ENCODE measurements at places on chromosomes 7 and 10. TPM values are rescaled to one million over a fixed set of nuclear protein-coding genes. Genes with fewer than 3 reads are reported as not detected.

The POU6F2 gene
- 0.33 TPM for total RNA-seq

The NRBF2 gene
- total RNA-seq, result 25.8 TPM

The PDK4 gene
- total RNA-seq, result 167 TPM

The ABCB1 gene
- total RNA-seq, result 5.5 TPM

The TSPAN13 gene
- total RNA-seq, result 28.1 TPM

The PRTFDC1 gene
- 2.9 TPM for total RNA-seq

The ZNF853 gene
- total RNA-seq, result 26.2 TPM

The HTR5A gene
- not detected for total RNA-seq

- H3K27ac ChIP-seq, result no peak overlapping the region
- H3K4me1 ChIP-seq, result no peaks in the 10 kb centered on the region
- H3K27me3 ChIP-seq, result no peaks in the 10 kb centered on the region
Observed at GRCh38 chr10:3532644-3533043, 252.4 kb downstream of the KLF6 start.

DNA sequence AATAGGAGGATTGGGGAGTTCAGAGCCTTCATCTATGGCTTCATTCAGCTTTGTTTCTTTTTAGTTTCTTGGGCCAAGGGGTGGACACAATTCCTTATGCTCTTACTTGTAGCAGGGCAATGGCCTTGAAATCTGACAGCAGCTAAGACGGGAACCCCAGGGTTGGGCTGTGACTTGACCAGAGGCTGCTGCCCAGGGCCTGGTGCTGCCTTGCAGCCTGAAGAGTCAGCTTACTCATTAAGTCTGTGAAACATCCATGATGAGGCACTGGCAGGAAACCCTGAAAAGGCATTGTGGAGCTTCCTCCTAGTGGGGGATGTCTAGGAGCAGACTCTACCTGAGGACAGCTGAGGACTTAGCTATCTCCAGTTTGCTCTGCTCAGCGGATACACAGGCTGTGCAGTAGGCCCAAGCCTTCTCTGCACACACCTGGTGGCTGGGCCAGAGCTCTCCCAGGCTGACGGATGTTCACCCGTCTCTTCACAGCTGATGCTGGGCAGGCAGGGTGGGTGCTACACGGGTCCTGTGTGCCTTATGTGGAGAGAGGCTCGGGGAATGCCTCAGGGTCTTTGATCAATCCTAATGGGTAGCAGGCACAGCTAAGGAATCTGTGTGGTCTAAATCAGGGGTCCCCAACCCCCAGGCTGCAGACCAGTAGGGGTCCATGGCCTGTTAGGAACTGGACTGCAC, 17.8 kb downstream of the CXCL12 start:
- H3K4me1 ChIP-seq, result peaks cover 25% of the 10 kb centered on the region
- no peak overlapping the region for H3K27ac ChIP-seq
- H3K4me3 ChIP-seq, result no peak overlapping the region
- H3K27me3 ChIP-seq, result no peaks in the 10 kb centered on the region

DNA sequence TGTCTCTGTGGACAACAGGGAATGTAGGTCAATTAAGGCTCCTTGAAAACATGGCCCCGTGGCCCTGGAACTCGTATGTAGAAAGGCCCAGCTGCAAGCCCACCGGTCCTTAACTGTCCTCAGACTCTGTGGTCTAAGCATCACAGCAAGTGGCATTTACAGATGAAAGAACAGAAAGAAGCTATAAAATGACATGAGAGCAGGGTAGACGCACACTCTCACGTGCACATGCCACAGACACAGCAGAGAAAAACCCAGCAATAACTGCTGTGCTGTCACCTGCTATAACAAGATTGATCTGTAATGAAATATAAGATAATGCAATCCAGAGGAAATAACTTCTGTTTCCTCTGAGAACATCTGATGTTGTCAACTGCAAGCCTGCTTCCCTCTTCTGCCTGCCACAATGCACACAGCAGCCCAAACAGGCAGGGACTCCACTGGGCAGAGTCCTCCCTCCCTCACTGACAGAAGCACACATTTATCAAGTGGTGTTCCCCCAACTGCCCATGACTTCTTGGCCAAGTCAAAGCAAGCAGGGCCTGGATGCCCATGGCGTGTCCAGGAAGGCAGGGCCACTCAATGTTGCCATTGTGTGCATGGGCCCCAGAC, 63.9 kb downstream of the GFRA1 start:
- no peaks in the 10 kb centered on the region for H3K36me3 ChIP-seq
- no peaks in the 10 kb centered on the region for H3K27me3 ChIP-seq
- no peaks in the 10 kb centered on the region for H3K4me1 ChIP-seq
- H3K27ac ChIP-seq, result no peak overlapping the region

GRCh38 chr7:126605553-126605952, 647.2 kb downstream of the GRM8 start:
- no peak for DNase-seq
- no peak overlapping the region for H3K4me3 ChIP-seq
- no peaks in the 10 kb centered on the region for H3K4me1 ChIP-seq
- H3K27ac ChIP-seq, result no peak overlapping the region
- no peaks in the 10 kb centered on the region for H3K27me3 ChIP-seq

GRCh38 chr10:106958589-106959361, 205.7 kb downstream of the SORCS1 start:
- H3K4me1 ChIP-seq, result no peaks in the 10 kb centered on the region
- no peak overlapping the region for H3K27ac ChIP-seq
- H3K27me3 ChIP-seq, result no peaks in the 10 kb centered on the region
- DNase-seq, result peak; percentile 14

DNA sequence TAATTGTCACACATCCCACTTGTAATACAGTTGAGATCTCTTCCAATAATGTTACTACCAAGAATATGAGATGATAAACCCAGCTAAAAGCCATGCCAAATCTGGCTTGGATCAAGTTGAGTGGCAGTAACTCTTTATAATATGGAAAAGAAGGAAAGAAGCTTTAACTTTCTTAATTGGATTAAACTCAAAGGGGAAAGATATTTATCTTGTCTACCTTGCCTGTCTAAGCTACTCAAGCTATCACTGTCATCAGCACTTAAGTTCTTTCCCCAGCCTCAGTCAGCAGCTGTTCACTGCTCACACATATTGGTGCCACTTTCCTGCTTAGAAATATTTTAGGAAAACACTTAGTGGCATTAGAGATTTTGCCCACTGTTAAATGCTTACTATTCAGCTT, 350.7 kb downstream of the IPMK start:
- no peak overlapping the region for H3K27ac ChIP-seq
- H3K36me3 ChIP-seq, result no peaks in the 10 kb centered on the region
- H3K4me3 ChIP-seq, result no peak overlapping the region
- H3K27me3 ChIP-seq, result no peaks in the 10 kb centered on the region
- no peaks in the 10 kb centered on the region for H3K4me1 ChIP-seq

- no peaks in the 10 kb centered on the region for H3K36me3 ChIP-seq
- H3K4me1 ChIP-seq, result no peaks in the 10 kb centered on the region
- no peak overlapping the region for H3K4me3 ChIP-seq
Observed at GRCh38 chr10:46218921-46219320, 67.9 kb upstream of the ANTXRL start.

- DNase-seq, result no peak
- H3K4me3 ChIP-seq, result no peak overlapping the region
- no peak overlapping the region for H3K27ac ChIP-seq
- H3K4me1 ChIP-seq, result no peaks in the 10 kb centered on the region
- H3K36me3 ChIP-seq, result no peaks in the 10 kb centered on the region
Observed at GRCh38 chr7:106372126-106372525, 87.3 kb upstream of the NAMPT start.

- no peaks in the 10 kb centered on the region for H3K4me1 ChIP-seq
Observed at GRCh38 chr7:33821970-33822369, 83.4 kb upstream of the BMPER start.

- H3K27ac ChIP-seq, result no peak overlapping the region
- no peaks in the 10 kb centered on the region for H3K27me3 ChIP-seq
- no peaks in the 10 kb centered on the region for H3K36me3 ChIP-seq
- no peak for DNase-seq
- H3K4me3 ChIP-seq, result no peak overlapping the region
- H3K4me1 ChIP-seq, result no peaks in the 10 kb centered on the region
Observed at GRCh38 chr10:23404461-23404980, 34.4 kb upstream of the OTUD1 start.

- H3K4me1 ChIP-seq, result no peaks in the 10 kb centered on the region
- no peaks in the 10 kb centered on the region for H3K36me3 ChIP-seq
- no peaks in the 10 kb centered on the region for H3K27me3 ChIP-seq
- no peak overlapping the region for H3K4me3 ChIP-seq
Observed at GRCh38 chr10:46268076-46268881, 18.5 kb upstream of the ANTXRL start.

DNA sequence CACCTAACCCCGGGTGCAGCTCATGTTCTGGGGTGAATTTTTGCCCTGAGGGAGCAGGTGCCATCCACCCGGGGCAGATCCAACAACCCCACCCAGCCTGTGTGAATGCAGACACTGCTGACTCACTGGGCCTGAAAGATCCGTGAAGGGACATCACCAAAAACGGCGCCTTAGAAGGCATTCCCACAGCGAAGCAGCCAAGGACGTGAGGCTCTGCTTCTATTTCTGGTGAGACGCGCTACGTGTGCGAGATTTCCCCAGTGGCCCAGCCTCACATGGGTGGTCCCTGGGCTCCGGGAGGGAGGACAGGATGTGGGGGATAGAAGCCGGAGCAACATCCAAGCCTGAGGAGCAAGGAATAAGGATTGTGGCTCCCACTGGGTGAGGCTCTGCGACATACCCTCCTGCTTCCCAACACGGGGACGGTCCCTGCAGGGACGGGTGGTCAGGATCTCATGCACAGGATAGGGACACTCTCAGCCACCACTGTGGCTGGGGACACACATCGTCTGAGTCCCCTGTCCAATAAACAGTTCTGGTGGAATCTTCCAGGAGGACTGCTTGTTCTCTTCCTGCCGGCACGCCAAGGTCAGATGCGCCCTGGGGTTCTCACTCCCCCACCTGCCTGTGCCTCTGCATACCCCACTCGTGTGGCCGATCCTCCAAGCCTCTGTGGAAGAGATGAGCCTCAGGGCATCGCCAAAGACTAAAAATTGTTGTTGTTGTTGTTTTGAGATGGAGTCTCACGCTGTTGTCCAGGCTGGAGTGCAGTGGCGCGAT, 70.2 kb downstream of the ZRANB1 start:
- peaks cover 41% of the 10 kb centered on the region for H3K4me1 ChIP-seq
- H3K27ac ChIP-seq, result peak overlapping the region; percentile 30
- H3K27me3 ChIP-seq, result no peaks in the 10 kb centered on the region
- no peak for DNase-seq
- no peak overlapping the region for H3K4me3 ChIP-seq

GRCh38 chr7:78490524-78490923, 692.0 kb downstream of the PHTF2 start:
- H3K4me1 ChIP-seq, result peaks cover 12% of the 10 kb centered on the region
- no peak overlapping the region for H3K4me3 ChIP-seq
- H3K27ac ChIP-seq, result no peak overlapping the region
- DNase-seq, result no peak
- H3K27me3 ChIP-seq, result no peaks in the 10 kb centered on the region

DNA sequence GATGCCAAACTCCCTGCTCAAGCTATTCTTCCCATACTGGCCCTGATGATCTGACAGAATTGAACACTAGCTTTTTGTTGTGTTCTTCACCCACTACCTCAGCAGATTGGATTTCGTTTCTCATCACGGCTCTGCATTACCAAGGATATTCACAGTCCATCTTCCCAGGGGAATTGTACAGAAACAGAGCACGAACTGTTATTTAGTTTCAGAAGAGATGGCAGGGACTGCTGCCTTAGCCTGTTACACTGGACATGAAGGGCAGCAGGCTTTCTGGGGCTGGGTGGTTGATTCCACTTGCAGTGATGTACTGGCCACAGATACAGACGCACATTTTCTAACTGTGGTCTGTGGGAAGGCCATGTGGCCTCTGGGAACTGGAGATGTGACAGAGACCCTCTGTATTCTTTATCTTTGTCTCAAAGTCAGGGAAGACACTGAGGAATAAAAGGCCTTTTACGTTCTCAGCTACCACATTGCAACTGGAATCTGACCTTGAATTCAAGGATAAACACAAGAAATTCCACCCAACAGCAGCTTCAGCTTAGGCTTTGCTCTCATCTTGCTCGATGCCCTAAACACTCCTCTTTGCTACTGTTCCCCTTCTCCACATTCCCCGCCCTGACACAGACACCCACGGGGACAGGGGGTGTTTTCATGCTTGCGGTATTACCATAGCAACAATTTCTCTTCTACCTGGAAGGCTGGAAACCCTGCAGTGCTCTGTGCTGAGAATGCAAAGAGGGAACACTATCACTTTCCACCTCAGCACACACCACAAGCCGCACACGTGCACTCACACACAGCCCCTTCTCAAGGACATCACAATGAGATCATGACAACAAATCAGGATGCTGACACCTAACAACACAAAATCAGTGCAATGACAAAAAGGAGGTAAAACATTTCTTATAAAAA, 81.7 kb downstream of the RNF216 start:
- peaks cover 21% of the 10 kb centered on the region for H3K4me1 ChIP-seq
- no peaks in the 10 kb centered on the region for H3K27me3 ChIP-seq
- H3K36me3 ChIP-seq, result no peaks in the 10 kb centered on the region
- H3K27ac ChIP-seq, result peak overlapping the region; percentile 74
- H3K4me3 ChIP-seq, result no peak overlapping the region
- peak; percentile 44 for DNase-seq

DNA sequence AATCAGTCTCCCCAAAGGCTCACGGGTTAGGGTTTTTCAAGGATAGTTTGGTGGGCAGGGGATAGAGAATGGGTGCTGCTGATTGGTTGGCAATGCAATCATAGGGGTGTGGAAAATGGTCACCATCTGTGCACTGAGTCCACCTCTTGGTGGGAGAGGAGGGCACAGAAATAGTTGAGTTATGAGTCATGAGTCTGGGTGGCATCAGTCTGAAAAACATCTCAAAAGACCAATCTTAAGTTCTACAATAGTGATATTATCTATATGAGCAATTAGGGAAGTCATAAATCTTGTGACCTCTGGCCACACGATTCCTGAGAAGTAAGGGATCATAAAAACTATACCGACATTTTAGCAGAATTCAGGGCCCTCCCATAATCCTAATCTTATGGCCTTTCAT, 62.7 kb downstream of the LGI1 start:
- H3K4me3 ChIP-seq, result no peak overlapping the region
- no peaks in the 10 kb centered on the region for H3K27me3 ChIP-seq
- DNase-seq, result no peak
- no peak overlapping the region for H3K27ac ChIP-seq
- H3K4me1 ChIP-seq, result no peaks in the 10 kb centered on the region
- H3K36me3 ChIP-seq, result no peaks in the 10 kb centered on the region

DNA sequence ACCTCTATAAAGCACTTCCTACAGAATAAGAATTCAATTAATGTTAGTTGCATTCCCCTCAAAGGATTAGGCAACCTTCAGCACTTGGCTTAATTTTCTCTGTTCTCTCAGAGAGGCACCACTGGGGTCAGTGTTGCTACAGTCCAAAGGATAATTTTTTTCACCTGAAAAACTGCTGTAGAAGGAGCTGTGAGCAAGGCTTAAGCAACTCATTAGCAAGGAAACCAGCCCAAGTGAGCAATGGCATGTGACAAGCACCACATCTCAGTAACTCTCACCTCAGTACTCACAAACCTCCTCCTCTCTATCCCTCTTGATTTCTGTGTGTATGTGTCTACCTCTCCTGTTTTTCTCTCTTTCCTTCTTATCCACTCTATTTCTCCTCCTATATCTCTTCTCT, 55.9 kb downstream of the DGKI start:
- no peaks in the 10 kb centered on the region for H3K27me3 ChIP-seq
- H3K4me1 ChIP-seq, result peaks cover 13% of the 10 kb centered on the region
- no peak overlapping the region for H3K4me3 ChIP-seq

Measured in thyroid gland (tissue), 4 donors.